ENCODE measurements at places on chromosomes 11 and 22.
A peak's percentile ranks its signal among the peaks of the same experiment; 100 is the strongest.

- DNase-seq, result no peak
Measured at GRCh38 chr11:62669420-62670161, 1.9 kb upstream of the UQCC3 start.

- no peak for DNase-seq
Measured at GRCh38 chr11:125763483-125763882, 15.1 kb downstream of the PATE2 start.

DNA sequence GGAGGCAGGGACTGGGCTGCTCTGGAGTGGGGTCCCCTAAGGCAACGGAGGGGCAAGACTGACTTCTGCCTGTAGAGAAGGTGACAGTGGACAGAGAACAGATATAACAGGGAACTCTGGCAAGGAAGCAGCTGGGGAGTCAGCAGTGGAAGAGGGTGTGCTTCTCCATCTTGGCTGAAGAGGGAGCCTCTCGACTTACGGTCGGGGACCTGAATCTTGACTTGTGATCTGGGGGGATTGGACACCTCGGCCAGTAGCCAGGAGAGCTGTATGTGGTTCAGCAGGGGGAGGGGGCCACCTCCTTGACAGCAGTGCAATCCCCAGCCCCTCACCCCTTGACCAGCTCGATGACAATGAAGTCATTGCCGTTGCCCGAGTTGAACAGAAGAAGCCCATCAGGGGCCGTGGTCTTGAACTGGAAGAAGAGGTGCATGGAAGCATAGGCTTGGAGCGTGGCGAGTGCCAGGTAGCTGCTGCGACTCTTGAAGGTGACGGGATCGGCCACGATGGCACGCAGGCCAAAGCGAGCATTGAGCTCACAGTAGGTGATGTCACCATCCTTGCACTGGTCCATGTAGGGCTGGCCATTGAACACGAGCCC is 60.0 kb downstream of the SLC22A12 start:
- DNase-seq, result peak; percentile 20

GRCh38 chr22:35039625-35040024 is 26.3 kb upstream of the ISX start:
- no peak for DNase-seq

Measured in midbrain (tissue), 1 donor.